ENCODE measurements at places on chromosomes 6 and 20.

GRCh38 chr6:41801380-41801779, 13.9 kb downstream of the TOMM6 start:
- DNase-seq, result peak; percentile 37

DNA sequence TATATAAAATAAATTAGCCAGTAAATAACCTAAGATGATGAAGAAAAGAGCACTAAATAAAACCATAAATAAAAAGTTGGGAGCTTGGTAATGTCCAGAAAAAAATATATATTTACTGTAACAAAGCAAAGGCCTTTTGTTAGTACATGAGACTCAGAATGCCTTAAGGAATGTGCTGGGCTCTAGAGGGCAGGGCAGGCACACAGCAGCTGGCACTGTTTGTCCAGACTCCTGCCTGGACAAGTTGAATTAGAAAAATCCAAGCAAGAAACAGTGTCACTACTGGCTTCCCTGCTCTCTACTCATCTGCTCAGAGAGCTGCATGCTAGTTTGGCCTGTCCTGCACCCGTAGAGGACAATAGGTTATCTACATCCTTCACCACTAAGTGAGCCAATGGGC, 8.8 kb downstream of the DEFB129 start:
- peak; percentile 27 for DNase-seq

GRCh38 chr6:158752613-158753012, 66.6 kb downstream of the EZR start:
- DNase-seq, result peak; percentile 30

GRCh38 chr20:58579819-58580473, 64.7 kb upstream of the APCDD1L start:
- DNase-seq, result no peak

DNA sequence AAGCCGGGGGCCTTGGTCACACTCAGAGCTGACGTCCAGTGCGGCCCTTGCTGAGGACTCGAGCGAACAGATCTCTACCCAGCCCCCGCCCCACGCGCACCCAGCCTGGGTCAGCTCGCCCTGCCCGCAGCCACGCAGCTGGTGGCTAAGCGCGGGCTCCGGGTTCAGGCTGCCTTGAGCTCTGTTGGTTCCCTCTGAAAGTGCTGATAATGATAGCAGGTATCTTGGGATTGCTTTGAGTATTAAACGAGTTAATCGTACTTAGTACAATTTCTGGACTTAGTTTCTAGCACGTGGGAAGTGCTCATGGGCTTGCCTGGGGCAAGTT, 88.1 kb upstream of the TGM3 start:
- DNase-seq, result no peak

DNA sequence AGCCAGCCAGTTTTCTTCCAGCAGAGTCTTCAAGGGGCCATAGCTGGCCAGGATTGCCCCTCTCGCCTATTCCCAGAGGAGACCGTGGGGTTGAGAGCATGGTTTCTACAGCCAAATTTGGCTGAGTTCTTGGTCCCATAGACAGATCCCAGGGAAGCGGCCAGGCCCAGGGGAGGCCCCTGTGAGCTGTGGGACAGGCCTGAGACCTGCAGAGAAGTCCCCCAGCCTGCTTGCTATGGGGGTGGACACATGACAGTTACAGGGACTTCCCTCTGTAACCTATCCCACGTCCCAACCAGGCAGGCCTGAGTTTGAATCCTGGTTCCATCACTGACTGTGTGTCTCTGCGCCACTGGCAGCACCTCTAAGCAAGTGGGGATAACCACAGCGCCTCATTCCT, 2.6 kb downstream of the TCF15 start:
- DNase-seq, result no peak

DNA sequence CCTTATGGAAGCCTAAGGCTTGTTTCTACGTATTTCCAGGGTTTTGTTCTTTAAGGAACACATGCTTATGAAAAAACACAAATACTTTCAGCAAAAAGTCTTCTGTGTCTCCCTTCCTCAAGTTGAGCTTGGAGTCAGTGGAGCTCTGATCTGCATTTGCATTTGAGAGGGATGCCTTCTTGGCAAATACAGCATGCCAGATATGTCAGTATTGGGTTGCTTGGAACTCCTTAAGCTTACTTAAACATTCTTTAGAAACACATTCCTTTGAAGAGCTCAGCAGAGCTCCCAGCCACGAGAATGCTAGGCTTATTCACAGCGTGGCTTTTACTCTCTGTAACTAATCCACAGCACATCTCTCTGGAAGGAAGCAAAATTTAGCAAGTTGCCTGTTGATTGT, 68.3 kb downstream of the ANKRD6 start:
- DNase-seq, result peak; percentile 2

DNA sequence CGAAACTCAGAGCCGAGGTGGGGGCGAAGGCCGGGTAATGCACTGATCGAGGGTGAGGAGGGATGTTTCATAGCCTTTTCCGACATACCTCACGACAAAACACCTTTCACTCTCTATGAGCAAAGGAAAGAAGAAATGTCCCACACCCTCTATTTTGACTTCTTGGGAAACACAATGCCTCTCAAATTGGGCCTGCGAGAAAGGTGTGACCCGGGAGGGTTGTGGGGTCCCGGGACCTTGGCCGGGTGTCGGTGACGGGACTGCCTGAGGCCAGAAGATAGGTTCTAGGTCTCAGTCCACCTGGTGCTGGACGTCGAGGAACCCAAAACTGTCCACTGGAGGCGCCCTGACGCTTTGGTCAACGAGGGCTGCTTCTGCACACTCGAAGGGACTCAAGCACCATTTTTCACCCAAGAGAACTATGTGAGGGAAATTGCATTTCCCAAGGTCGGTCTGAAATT, 41.1 kb upstream of the OSTM1 start:
- DNase-seq, result peak; percentile 38

DNA sequence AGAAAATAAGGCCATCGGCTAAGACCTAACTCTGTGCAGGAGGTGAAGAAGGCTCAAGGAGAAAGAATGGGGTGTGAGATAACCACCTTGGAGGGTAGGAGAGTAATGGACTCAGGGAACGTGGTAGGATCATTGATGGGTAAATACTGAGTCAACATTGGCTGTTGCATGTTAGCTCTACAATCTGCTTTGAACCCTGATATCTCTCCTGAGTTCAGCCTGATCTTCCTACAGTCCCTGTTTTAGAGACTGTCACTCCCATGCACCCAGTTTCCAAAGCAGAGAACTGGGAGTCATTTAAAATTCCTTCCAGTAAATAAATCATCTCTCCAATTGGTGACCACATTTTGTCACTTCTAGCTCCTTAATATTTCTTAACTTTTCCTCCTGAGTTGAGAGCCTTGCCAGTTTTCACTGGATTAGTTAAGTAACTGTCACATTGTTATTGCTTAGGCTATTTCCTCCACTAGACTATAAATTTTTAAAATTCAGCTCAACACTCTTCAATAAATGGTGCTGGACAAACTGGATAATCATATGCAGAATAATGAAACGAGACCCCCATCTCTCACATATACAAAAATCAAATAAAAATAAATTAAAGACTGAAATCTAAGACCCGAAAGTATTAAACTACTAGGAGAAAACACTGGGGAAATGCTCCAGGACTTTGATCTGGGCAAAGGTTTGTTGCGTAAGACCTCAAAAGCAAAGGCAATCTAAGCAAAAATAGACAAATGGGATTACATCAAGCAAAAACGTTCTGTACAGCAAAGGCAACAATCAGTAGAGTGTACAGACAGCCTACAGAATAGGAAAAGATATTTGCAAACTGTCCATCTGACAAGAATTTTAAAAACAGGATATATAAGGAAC, 138.9 kb upstream of the TMEM170B start:
- DNase-seq, result no peak

DNA sequence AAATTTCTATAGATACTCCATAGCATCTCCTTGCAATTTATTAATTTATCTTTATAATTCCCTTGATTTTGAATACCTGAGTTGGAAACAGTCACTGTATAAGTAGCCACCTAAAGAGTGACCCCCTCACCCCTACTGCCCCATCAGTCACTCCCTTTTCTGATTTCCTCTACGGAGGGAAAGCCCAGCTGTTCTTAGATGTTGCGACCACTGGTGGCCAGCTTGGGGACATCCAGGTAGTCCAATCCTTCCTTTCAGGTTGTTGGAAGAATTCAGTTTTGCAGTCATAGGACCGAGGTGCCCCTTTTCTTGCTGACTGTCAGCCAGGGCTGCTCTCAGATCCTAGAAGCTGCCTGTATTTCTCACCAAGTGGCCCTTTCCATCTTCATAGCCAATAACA, 87.8 kb downstream of the BMP6 start:
- DNase-seq, result no peak

DNA sequence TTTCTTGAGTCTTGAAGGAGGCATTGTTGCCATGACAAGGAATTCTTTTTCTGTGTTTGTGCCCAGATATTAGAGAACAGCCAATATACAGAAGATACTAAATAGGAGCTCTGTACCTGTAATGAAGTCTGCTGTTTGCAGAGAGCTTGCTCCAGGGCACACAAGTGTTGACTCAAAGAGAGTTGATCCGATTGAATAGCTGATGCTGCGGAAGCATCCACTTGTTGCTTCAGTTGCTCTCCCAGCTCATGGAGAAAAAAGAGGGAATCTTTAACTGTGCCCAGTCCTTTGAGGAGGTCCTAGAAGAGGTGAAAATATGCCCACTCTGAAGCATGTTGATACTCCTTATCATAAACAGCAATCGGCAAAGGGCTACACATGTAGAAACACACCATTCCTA, 411.4 kb downstream of the ESR1 start:
- no peak for DNase-seq

DNA sequence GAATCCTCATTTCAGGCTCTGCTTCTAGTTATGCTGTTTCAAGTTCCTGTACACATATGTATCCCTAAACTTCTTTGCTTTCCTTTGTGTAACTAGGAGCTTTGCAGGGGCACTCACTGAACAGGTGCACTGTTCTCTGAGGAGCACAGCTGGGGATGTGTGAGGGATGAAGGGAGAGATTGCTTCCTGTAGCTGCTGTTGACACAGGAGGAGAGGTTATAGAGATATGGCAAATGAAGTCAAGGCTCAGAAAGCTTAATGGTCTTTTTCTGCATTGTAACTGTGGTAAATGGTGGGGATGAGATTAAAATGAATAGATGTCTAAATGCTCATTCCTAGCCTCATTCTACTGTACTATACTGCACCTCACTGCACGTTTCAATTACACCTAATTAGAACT, 454.3 kb downstream of the BTBD3 start:
- no peak for DNase-seq

DNA sequence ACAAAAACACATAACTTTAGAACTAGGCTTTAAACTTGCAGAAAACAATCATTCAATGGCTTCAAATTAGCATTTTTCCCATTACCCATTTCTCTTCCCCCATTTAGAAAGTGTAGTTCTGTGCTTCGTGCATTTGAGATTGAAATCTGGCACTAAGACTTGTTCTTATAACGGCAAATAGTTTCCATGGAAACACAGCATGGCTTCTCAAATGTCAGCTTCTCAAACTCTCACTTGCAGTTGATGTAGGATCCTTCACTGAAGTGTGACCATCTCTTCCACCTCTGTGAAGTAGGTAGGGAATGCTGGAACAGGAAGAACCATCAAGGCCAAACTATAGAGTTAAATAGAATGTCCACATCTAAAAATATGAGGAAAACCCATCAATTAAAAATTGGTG, 52.2 kb downstream of the MANEA start:
- DNase-seq, result no peak

DNA sequence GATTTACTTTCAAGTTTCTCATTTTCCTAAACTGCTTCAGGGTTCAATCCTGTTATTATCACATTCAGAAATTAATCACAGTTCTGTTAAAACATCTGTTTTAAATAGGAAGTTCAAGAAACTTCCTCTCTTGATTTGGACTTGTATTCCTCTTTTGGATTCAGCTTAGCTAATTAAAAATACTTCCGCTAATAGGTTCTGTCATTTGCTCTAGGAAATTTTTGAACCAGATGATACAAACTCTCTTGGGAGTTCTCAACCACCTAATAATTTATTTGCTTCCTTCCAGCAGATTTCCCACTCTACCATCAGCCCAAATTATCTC, 15.9 kb upstream of the TMEM30A start:
- no peak for DNase-seq

- no peak for DNase-seq
Observed at GRCh38 chr6:514396-514978, 122.9 kb downstream of the IRF4 start.

DNA sequence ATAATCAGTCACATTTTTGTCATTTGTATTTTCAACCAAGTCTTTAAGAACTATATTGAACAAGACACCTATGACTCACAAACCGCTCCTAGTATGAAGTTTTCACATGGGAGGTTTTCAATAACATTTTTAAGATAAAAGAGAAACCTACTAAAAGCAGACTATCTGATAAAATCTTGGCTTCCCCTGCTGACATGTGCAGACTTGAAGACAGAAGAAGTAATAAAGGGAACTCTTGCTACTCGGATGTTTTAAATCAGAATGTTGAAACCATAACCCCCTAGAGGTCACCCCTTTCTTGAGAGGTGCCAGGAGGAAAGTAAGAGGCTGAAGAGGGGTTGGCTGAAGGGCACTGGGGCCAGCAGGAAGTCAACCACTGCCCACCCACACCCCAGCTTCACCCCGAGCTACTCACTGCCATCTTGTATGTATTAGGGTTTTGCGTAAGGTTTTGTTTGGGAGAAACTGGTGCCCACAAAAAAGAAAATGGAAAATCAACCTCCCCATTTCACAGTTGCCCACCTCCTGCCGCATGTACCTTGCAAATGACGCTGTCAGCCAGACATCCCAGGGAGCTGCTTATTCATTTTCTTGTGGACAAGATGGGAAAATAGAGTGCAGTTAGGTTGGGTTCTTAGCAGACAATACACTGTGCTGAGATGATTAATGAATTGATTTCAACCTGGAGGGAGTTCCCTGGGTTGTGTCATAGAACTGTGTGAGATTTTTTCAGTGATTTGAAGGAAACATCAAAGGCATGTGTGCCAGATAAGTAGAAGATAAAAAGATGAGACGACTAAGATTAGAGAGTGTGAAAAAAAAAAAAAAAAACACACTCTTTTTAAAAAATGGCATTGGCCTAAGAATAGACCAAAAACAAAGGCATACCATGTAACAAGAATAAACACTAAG, 83.2 kb upstream of the TAB2 start:
- DNase-seq, result peak; percentile 43

- no peak for DNase-seq
Observed at GRCh38 chr20:46832555-46832954, 62.1 kb upstream of the EYA2 start.

DNA sequence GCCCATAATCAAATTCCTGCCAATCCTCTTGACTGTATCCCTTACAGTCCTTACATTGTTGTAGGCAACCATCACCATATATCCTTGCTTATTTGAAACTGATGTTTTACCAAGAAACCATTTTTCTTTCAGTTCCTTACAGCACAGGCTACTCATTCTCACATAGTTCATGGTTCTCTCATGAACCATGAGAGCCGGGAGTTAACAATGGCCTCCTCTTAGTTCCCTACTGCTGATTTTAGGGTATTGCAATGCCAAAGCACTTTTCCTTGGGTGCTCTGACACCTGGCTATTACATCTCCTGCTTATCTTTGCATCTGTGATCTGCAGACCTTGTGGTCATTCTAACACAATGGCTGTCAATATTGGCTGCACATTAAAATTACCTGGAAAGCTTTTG, 133.4 kb downstream of the MYB start:
- no peak for DNase-seq

- peak; percentile 91 for DNase-seq
Observed at GRCh38 chr6:31058128-31058894, 48.0 kb downstream of the MUC22 start.
